Ureter (tissue), 1 donor: ENCODE measurements at places on chromosomes 6 and 20. TPM values are rescaled to one million over a fixed set of nuclear protein-coding genes. Genes with fewer than 3 reads are reported as not detected.

DNA sequence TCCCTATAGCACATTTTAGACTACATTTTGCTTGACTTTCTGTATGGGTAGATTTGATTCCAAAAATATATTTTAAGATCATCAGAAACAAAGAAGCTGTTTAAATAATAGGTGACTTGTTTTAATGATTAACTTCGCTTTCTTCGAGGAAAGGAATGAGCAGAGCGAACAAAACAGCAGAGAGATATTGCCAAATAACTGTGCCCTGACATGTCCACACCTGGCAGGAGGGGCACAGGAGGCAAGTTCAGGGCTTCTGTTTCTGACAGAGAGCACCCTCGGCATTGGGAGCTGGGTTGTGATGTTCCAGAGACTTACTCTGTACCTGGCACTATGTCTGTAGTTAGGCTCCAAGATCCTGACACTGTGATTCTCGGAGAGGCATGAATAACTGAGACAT is 155.7 kb upstream of the SASH1 start:
- DNase-seq = no peak

PRR18 gene
- 0.23 TPM for total RNA-seq

ERVFRD-1 gene
- 0.18 TPM for total RNA-seq

- peak; percentile 53 for DNase-seq
These were observed 8.1 kb upstream of the OCSTAMP start for GRCh38 chr20:46558511-46558959.

DNA sequence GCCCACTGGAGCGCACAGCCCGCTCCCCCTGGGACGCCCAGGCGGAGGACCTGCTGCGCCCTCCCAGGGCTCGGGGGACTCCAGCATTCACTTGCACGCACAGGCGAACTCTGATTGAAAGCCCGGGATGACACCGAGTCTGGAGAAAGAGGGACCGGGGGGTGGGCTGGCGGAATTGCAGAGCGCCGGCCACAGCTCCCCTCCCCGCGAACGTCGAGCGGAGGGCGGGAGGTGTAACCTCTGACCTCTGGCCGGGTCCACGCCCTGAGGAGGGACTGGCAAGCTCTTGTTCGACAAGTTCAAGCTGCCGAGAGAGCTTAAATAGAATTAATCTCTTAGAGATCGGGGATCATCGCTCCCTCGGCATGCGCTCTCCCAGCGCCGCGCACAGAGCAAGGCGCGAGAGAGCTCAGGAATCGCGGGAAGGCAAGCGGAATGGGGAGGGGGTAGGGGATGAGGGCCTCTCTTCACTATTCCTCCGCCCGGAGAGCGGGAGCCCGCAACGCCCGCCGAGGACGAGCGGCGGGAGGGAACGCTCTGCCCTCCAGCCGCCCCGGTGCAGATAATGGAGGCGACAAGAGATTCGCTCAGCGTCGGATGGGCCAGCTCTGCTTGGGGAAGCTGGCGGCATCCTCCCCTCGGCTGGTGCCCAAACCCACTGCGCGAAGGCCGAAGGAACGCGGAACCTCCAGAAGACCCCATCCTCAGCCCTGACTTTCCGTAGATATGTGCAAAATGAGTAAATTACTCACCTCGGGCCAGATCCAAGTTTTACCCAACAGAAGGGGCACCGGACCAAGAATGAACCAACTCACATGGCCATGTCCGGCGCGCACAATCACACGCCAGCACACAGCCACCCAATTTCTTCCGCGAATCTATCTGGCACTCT is 761 bp upstream of the NR2E1 start:
- DNase-seq = no peak

GRCh38 chr6:8218861-8219260 is 116.5 kb upstream of the EEF1E1 start:
- DNase-seq = no peak

DNA sequence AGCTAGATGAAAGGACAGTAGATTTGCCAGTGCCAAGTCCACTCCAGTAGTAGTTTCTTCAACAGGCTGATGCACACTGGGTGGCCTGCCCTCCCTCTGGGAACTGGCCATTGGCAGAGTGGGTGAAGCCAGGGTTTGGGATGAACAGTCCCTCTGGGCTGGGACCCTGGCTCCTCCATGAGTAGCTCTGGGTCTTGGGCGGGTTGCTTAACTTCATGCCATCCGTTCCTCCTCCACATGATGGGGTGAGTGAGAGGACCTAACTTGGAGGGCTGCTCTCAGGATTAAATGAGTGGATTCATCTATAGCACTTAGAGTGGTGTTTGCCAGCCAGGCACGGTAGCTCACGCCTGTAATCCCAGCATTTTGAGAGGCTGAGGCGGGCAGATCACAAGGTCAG is 47.2 kb downstream of the PLAGL2 start:
- no peak for DNase-seq

GRCh38 chr20:52268184-52268749 is 76.7 kb upstream of the ZFP64 start:
- no peak for DNase-seq

- peak; percentile 60 for DNase-seq
These were observed 40.6 kb downstream of the ISM1 start for GRCh38 chr20:13261460-13262301.

GRCh38 chr20:62460678-62461077 is 15.1 kb downstream of the GATA5 start:
- no peak for DNase-seq

GRCh38 chr6:125598422-125598821 is 151.0 kb upstream of the HEY2 start:
- DNase-seq = no peak
